ENCODE measurements at places on chromosomes 2 and 18.

GRCh38 chr2:209986415-209986814 is 16.0 kb upstream of the RPE start:
- peak; percentile 19 for DNase-seq

GRCh38 chr18:50886929-50887328 is 8.0 kb downstream of the ME2 start:
- DNase-seq, result no peak

DNA sequence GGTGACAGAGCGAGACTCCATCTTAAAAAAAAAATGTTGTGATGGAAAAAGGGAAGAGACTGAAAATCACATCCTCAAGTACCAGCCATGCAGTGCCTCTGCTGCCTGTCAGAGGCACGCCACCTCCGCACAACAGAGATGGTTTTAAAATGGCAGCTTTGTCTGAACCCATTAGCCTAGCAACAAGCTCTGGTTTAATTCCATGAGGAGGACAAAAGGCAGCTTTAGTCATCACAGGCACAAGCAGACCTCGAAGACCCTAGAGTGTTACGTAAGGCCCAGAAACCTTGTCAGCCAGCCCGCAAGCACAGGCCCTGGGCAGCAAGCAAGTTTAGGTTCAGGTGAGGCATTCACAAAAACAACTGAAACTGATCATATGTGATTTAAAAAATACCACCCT is 10.4 kb downstream of the LCT start:
- no peak for DNase-seq

GRCh38 chr2:185338104-185338503 is 400.5 kb upstream of the FSIP2 start:
- no peak for DNase-seq

- no peak for DNase-seq
Observed at GRCh38 chr2:195543063-195543462, 114.0 kb upstream of the SLC39A10 start.

- no peak for DNase-seq
Observed at GRCh38 chr18:58458304-58458703, 170.6 kb downstream of the ALPK2 start.

DNA sequence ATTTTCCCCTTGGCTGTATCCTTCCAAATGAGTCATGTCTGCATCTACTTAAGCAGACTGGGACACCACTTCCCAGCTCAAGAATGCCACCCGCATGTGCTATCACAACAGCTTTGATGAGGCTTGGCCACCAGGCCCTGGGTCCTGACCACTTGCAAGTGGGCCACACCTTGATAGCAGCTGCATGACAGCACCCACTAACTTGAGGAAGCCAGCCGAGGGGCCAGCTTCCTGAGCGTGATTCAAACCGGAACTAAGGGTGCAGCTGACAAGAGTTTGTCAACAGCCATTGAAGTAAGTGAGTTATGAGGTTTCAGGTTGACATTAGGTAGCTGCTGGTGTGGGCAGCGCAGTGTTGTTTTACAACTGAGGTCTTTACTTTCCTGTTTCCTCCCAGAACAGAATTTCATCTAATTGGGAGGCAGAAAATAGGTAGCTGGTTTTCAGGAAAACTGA is 54.4 kb downstream of the EPHA4 start:
- DNase-seq, result peak; percentile 85

GRCh38 chr2:143482316-143482715 is 353.1 kb downstream of the ARHGAP15 start:
- DNase-seq, result no peak

- DNase-seq, result no peak
Observed at GRCh38 chr2:170017860-170018532, 160.0 kb upstream of the MYO3B start.

DNA sequence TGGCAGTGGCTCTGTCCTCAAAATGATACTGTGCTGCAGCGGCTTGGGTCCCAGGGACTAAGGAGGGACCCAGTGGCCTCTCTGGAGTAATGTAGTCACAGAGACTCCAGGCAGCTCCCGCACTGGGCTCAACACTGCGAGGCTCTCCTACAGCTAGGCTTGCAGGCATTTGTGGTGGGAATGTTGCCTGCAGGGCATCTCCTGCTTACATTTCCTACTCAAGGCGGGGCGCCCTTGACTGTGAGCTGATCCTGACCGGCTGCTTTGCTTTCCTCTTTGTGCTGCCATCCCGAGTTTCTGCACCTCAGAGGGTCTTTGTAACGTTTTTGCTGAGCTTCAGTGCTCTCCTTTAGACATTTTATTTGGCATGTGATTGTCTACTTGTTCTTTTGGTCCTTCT is 177.4 kb upstream of the FN1 start:
- no peak for DNase-seq

- DNase-seq, result no peak
Observed at GRCh38 chr18:9856092-9856491, 29.7 kb upstream of the TXNDC2 start.

DNA sequence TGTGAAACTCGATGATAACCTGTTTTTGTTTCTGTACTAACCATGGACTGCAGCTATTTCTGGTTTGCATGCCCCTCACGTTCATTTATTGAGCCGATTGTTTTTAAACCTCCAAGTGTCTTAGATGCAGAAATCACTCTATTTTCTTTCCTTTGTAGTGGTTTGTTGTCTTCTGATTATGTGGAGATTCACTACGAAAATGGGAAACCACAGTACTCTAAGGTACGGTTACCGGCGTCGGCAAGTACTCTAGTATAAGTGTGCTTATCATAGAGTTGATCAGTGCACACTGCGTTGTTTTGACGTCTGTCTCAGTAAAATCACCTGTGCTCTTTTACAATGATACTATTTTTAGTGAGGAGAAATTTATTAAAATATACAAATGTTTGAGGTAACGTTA is 87.4 kb downstream of the ADAM23 start:
- peak; percentile 19 for DNase-seq

GRCh38 chr2:74007121-74007520 is 22.4 kb downstream of the TET3 start:
- no peak for DNase-seq

DNA sequence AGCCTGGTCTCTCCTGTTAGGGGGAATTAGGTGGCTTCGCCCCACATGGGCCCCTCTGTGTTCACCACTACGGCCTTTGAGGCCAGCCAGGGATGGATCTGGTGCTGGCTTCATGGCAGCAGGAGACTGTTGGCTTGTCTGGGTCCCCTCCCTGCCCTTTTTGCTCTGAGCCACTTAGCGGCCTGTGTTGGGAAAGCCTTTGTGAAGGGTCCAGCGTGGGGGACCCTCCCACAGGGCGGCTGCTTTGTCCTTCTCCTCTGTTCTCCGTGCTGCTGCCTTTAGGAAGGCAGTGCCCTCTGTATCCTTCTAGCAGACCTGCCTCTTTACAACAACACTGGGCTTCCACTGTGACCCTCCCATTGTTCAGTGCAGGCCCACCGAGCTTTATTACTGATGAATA is 118.4 kb downstream of the TSN start:
- no peak for DNase-seq
